ENCODE measurements at places on chromosomes 5 and 9.

DNA sequence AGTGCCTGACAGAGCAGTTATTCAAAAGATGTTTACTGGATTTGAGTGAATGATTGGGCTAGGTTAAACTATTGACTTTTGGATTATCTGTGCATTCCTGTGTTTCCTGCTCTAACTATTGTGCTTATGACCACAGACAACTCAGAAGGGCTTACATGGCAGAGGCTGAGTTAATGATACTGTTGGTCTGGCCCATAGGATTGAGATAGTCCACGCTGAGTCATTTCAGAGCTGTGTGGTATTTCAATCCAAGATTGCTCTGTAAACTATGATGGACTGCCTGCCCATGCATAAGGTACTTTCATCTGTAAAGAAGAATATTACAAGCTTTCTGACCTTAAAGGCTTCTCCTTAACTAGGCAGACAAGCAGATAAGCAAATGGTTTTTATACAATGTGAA lies 49.1 kb upstream of the SLIT3 start:
- DNase-seq, result no peak

GRCh38 chr5:77301447-77301883 lies 91.0 kb downstream of the PDE8B start:
- DNase-seq, result no peak

- no peak for DNase-seq
These were observed 73.5 kb downstream of the MFAP3 start for GRCh38 chr5:154112255-154112654.

- DNase-seq, result peak; percentile 68
These were observed 13.1 kb upstream of the DCAF12 start for GRCh38 chr9:34139477-34140146.

- no peak for DNase-seq
These were observed 74.1 kb downstream of the PHF2 start for GRCh38 chr9:93650448-93650847.

DNA sequence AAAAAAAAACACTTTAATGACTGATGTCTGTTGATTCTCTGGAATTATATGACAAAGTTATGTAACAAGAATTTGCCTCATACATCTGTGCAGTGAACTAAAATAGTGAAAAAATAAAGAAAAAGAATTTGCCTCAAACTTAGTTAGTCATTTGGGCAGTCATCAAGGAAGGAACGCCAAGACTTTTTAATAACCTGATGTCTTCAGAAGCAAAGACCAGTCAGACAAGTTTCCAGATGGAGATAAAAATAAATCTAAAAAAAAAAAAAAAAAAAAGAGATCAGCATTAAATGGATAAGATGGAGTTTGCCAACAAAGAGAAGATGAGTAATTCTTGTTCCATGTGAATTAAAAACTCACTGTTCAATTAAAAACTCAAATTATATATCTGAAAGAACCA lies 52.3 kb upstream of the JMY start:
- DNase-seq, result no peak

GRCh38 chr5:90747175-90747574 lies 188.6 kb downstream of the ADGRV1 start:
- DNase-seq, result peak; percentile 18

DNA sequence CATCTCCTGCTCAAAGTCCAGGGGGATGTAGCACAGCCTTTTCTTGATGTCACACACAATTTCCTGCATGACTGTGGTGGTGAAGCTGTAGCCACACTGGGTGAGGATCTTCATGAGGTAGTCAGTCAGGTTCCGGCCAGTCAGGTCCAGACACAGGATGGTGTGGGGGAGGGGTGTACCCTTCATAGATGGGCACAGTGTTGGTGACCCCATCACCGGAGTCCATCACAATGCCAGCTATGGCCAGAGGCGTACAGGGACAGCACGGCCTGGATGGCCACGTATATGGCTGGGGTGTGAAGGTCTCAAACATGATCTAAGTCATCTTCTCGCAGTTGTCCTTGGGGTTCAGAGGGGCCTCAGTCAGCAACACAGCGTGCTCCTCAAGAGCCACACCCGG lies 19.7 kb upstream of the SPZ1 start:
- no peak for DNase-seq

DNA sequence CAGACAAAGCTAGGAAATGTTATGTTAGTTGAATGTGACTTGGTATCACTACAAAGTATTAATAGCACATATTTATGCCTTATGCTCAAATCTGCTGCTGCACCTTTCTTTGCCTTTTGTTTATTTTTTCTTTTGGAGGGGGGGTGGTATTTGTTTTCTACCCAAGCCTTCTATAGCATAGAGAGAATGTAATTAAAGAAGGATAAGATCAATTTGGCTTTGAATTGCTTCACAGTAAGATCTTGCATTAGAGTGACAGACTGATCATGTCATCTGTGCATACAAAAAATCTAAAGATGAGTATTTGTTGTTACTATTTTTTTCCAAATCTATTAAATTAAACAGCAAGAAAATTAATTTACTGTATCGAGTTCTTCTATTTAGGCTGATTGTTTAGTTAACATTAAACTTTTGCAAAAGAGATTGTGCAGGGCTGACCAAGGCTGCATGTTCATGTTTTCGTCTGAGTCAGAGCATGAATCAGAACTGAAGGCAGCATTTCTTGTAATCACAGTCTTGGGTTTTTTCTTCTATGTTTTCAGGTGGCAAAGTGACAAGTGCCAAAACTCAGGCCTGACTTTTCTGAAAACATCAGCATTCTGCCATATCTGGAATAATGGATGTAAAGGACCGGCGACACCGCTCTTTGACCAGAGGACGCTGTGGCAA lies 1007.1 kb upstream of the WWC1 start:
- peak; percentile 28 for DNase-seq

DNA sequence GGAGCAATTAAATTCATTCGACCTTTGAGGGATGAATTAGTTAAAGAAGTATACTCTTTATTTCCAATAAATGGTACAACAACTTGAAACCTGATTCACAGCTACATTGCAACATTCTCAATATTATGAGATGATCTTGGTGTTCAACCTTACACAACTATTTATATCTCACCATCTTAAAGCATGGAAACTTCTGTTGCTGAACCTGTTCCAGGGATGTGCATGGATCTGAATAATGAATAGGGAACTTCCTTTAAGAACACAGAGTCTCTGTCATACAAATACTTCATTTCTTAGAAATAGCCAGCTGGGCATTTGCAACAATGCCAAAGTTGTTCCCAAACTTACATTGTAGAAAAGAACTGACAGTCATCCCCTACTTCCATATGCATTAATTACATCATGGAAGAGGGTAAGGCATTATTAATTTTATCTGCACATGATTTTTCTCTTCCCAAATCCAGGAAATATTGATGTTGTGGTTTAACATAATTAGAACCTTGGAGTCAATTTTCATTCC lies 39.8 kb upstream of the CCDC112 start:
- DNase-seq, result no peak

DNA sequence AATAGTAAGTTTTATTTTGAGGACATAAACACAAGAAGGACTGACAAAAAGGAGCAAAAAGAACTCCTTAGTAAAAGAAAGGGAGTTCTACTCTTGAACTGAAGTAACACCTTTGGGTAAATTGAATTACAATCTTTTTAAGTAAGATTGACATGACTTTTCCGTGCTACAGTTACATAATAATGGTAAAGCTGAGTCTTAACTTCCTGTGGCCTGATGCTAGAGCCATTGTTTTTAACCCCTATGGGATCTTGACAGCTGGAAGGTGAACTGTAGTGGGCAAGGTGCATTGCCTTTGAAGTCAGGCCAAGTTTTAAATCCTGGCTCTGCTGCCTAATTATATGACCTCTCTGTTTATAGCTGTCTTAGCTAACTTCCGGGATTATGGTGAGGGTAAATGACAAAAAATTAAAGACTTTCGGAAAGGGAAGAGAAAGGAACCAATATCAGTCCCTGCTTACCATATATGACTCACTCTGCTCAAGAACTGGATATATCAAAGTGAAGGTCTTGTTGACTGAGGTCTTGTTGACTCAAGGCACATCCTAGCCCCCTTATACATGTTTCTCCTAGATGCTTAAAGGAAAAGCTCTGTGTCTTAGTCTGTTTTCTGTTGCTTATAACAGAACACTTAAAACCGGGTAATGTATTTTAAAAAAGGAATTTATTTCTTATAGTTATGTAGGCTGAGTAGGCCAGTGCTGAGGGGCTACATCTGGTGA lies 6.8 kb downstream of the HSD17B4 start:
- no peak for DNase-seq

DNA sequence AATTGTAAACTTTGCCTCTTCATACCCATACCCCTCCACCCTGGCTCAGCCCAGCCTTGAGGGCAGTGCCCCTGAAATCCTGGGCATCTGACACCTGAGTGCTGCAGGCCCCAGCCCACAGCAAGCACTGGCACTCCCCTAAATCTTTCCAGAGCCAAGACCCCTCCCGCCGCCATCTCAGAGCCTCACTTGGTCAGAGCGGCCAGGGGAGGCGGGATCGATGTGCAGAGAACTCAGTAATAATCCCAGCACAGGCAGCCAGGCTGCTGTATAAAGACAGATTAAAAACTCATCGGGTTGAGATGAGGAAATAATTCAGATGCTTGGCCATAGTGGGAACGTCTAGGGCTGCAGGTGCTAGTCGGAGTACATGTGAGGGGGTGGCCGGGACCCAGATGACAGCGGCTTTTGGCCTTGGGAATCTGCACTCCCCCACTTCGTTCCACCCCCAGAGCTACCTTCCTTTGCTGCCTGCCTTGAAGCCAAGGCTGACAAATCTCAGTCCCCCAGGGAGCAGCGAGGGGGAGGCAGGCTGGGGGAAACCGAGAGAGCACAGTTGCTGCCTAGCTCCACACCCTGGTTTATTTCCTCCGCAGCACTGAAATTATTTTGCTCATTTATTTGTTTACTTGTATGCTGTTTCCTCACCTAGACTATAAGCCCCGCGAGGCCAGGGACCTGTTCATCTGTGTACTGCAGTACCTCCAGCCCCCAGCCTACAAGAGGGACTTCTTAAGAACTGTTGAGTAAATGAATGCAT lies 19.5 kb upstream of the ARAP3 start:
- DNase-seq, result no peak

DNA sequence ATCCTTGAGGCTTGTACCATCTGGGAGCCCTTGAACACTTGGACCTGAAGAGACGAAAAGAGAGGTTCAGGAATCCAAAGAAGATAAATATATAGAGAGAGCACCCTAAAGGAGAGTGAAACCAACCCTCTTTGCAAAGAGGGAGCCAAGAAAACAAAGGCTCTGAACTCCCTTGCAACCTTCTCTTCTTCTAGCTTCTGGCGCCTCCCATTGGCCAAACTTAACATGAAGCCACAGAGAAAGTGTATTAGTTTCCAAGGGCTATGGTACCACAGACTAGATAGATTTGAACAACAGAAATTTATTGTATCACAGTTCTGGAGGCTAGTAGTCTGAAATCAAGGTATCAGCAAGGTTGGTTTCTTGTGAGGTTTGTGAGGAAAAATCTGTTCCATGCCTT lies 175.1 kb downstream of the HCN1 start:
- DNase-seq, result no peak

Data from RPMI8226 (cell line).